Mucosa of gallbladder (tissue), 1 donor: ENCODE measurements at places on chromosomes 7 and 10.

GRCh38 chr7:15407910-15408309 is 153.9 kb downstream of the AGMO start:
- DNase-seq = no peak

DNA sequence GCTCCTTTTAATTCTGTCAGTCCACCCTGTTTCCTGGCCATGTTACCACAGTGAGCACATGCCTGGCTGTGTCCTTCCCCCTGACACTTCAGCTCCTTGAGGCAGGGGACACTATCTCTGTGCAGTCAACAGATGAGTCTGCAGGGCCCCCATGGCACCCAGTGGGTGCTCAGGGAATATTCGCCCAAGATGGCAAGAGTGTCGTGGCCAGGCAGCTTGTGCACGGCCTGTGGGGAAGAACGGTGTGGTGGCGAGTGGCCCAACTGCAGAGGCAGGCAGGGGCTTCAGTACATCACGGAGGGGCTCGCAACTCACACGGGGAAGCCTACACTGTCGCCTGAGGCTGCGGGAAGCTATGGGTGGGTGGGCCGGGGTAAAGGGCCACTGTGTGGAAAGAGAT is 91.1 kb downstream of the TRRAP start:
- no peak for DNase-seq

DNA sequence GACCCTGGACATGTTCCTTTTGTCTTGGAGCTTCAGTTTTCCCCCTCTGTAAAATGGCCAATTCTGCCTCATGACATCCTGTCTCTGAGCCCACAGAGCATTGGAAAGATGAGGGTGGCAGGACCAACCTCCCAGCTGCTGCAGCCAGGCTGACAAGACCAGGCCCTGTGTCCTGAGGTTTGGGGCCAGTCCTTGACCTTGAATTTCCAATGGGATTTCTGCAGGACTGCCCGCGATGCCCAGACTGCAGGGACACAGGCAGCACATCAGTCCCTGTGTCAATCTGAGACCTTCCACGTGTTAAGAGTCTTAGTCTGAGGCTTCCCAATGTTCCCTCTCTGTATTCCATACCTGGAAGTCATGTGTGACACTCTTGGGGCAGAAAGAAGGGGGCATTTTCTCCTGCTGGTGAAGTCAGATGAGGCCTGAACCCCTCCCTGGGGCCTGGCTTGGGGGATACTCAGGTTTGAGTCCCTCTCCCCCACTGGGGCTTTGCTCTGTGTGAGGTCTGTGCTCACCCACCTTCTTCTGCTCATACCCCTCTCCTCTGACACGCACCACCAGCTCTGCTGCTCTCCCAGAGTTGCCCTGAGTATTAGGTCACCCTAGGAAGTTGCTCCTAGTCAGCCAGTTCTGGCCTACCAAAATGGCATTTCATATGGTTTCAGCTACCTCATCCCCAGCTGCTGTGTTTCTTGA is 79.2 kb downstream of the ADCY1 start:
- no peak for DNase-seq

- DNase-seq = no peak
These were observed 135.5 kb downstream of the BICC1 start for GRCh38 chr10:58648131-58648530.

- DNase-seq = no peak
These were observed 61.1 kb downstream of the PTPRE start for GRCh38 chr10:127968027-127968441.

GRCh38 chr10:78190051-78190825 is 156.6 kb downstream of the RPS24 start:
- DNase-seq = no peak

- no peak for DNase-seq
These were observed 132.6 kb downstream of the ELMO1 start for GRCh38 chr7:37315772-37316715.

DNA sequence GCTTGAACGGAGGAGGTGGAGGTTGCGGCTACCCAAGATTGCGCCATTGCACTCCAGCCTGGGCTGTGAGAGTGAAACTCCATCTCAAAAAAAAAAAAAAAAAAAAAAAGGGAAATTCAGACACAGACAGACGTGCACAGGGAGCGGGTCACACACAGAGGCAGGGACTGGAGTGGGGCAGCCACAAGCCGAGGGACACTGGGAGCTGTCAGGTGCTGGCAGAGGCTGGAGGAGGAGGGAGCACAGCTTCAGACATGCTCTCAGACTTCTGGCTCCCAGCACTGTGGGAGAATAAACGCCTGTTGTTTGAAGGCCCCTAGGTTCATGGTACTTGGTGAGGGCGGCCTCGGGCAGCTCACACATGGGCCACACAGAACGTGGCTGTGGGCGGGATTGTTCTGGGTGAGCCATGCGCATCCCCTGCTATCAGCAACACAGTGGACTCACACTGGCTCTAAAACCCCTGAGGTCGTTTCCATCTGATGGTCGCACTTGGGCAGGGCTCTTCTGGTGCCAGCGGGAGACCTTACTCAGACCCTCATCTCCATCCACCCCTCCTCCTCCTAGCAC is 375.9 kb downstream of the DNAJB6 start:
- DNase-seq = no peak

DNA sequence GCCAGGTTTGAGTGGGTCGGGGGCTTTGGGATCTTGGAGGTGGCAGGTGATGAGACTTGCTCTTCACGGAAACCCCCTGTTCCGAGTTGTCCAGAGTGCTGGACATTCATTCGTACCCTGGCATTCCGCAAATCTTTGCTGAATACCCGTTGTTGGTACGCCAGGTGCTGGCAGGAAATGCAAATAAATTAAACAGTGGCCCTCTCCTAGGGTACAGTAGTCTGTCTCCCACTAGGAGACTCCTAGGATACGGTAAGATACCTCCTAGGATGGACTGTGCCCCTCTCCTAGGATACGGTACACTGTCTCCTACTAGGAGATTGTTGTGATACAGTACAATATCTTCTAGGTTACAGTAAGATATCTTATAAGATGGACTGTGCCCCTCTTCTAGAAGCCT is 544 bp downstream of the SEC23IP start:
- no peak for DNase-seq

DNA sequence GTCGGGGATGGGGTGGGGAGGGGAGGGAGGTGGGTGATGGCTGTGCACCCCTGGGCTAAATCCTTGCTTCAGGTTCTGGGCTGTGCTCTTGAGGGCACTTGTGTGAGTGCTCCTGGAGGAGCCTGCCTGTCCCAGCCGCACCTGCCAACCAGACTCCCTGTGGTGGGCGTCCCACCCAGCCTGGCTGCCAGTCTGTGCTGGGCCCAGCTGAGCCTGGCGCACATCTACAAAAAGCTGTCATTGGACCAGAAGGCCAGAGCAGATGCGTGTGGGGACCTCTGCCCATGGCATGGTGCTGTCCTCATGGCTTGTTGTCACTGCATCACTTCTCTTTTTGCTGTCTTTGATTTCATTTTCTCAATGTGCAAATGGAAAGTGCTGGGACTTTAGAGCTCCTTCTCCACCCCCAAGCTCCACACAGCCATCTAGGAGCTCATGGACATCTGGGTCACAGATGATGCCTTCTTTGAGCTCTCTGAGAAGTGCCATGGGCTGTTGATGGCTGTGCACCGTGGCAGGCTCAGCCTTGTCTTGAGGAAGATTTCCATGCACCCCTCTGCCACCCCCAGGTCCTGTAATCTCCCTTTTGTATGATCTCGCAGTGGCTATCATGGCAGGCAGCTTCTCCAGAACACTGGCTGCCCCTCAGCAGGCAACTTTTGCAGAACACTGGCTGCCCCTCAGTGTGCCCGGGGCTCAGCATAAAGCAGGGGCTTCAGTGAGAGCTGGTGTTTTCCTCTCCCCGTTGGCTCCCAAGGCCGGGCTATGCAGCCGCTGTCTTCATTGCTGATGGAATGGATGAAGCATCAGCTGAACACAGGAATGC is 83.9 kb downstream of the ADCY1 start:
- DNase-seq = no peak

DNA sequence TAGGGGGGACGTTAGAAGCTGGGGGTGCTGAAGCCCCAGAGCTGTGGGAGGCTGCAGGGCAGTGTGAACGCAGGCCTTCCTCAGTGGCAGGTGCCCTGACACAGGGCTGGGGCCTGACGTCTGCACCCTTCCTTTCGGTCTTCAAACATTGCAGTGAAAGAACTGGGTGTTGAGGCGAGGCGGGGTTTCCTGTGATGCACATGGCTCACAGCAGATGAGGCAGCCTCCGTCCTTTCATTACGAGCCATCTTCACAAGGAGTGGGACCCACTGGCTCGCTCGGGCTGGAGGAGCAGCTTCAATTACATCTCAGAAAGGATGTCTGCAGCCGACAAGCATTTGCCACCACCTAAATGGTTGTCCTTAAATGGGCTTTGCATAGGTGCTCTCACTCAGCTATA is 180.3 kb upstream of the SHH start:
- DNase-seq = no peak

DNA sequence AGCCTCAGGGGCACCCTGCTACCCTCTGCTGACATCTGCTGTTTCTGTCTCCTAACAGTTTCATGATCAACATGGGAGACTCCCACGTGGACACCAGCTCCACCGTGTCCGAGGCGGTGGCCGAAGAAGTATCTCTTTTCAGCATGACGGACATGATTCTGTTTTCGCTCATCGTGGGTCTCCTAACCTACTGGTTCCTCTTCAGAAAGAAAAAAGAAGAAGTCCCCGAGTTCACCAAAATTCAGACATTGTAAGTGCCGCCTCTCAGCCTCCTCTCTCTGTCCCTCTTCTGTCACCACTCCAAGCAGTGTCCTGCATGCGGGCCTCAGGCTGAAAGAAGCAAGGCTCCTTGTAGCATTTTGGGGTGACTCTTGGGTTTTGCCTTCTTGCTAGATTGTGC is 39.0 kb downstream of the POR start:
- DNase-seq = no peak

GRCh38 chr10:82674036-82674435 is 799.0 kb downstream of the NRG3 start:
- DNase-seq = no peak

DNA sequence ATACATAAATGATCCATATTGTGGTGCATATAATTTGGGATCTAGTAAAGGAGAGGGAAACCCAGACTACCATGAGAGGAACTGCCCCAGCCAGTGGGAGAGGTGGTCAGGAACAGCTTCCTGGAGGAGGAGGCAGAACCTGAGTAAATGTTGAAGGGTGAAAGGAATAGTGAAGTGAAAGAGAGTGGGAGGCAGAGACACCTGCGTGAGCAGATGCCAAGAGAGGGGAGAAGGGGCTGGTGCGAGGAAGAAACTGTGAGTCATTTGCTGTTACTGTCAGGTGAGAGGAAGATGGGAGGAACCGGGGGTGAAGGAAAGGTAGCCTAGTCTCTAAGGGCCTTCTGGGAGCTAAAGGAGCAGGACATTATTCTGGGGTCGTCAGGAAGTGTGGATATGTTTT is 294.8 kb downstream of the GRID1 start:
- no peak for DNase-seq

DNA sequence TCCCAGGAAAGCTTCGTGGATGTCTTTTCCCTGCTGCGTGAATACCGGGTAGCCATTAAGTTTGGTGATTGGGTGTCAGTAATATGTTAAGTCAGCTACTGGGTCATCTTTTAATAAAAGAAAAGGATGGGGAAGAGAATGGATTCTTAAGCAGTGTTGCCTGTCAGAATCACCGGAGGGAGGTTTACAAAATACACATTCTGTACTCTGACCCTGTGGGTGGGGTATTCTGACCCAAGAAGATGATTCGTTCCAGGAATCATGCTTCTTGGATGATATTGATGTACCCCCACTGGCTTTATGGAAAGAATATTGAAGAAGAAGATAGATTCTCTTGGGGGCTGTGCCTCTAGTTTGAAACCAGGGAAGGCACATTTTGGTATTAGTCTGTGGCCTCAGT is 18.3 kb downstream of the SGPL1 start:
- no peak for DNase-seq

DNA sequence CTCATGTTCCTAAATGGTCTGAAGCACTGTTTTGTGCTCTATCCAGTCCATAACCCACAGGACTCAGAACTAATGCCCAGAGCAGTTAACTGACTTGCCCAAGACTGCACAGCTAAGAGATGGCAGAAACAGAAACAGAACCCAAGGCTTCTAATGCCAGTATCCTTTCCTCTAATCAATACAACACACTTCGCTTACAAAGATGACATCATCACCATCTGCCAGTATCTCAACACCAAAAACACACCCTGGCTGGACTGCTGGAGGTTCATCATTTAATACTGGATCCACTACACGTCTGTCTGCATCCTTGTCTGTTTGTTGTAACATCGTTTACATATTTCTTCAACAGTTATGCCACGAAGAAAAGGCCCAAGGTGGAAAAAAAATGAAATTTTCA is 165.3 kb downstream of the SFMBT2 start:
- no peak for DNase-seq

DNA sequence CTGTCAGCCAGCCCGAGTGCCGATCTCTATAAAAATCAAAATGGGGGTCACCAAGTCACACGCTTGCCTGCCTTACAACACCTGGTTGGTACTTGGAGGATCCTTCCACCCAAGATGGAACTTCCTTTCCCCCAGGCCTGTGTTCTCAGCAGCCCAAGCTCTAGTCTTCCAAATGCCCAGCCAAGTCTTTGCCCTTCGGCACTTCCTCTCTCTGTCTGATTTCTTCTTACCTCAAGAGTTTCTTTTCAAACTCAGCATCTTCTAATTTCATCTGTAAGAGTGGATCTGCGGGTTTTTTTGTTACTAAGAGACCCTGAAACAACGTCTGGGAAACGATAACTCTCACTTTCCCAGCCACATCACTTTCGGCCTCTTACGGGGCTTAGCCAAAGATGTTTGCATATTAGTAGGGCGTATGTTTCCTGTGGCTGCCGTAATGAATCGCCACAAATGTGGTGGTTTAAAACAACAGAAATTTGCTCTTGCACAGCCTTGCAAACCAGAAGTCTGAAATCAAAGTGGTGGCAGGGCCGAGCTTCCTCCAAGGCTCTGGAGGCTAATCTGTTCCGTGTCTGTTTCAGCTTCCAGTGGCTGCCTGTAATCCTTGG is 219.9 kb downstream of the TCF7L2 start:
- DNase-seq = no peak
